ENCODE measurements at places on chromosomes 6 and 20.

GRCh38 chr6:163414946-163415619, 565 bp downstream of the QKI start:
- DNase-seq, result no peak

- DNase-seq, result no peak
Measured at GRCh38 chr6:25628471-25629197, 23.4 kb upstream of the SCGN start.

DNA sequence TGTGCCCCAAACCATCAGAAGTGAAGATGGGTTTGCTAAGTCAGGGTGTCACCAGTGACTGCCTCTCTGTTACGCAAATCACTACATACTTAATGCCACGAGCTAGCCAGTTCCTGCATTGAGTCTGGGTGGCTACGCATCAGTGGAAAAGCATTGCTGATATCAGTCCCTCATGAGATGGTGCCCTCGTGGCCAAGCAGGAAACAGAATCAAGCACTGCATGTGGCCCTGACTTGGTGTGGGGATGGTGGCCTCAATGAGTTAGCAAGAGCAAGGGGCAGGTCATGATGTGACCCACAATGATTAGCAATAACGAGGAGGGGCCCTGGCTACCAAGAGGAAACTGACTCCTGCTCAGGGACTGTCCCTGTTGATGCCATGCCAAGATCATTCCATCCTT, 51.6 kb upstream of the FNDC1 start:
- DNase-seq, result no peak

DNA sequence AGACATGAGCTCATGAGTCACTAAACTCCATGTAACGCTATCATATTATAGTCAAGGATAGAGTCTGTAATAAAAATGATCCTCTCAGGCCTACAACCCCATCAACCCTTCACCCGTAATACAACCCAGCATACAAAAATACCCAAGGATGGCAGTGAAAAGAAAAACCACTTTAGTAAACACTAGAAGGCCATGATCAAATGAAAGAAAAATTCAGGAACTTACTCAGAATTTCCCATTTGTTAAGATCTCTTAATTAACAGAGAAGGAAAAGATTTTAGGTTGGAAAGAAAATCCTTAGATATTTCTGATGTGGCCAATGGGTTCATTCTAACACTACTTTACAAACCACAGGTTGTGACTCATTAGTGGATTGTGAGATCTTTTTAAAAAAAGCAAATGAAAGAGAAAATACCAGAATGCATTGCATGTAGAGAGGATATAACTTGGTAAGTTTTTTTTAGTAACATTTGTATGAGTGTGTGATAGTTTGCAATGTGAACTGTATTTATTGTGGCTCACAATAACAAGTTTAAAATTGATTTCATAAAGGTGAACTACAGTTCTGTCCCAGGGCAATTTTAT, 8.0 kb upstream of the UBE2J1 start:
- no peak for DNase-seq

DNA sequence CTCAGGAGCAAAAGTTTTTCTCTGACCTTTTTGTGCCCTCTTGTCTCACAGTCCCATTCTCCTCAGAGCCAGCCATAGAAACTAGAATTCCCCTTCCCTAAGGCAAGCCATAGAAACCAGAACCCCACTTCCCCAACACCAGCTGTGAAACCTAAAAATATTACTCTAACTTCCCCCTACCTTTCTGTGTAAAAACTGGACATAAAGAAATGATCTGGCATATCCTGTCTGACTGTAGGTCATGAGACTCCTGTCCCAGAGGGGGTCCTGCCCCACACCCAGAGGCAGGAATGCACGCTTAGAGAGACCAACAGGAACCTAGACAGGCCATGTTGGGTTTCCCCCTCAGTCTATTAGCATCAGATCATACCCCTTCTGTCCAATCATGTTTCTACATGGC, 140.6 kb upstream of the SLC22A16 start:
- DNase-seq, result no peak

GRCh38 chr20:17559338-17559737, 10.5 kb upstream of the DSTN start:
- DNase-seq, result no peak

DNA sequence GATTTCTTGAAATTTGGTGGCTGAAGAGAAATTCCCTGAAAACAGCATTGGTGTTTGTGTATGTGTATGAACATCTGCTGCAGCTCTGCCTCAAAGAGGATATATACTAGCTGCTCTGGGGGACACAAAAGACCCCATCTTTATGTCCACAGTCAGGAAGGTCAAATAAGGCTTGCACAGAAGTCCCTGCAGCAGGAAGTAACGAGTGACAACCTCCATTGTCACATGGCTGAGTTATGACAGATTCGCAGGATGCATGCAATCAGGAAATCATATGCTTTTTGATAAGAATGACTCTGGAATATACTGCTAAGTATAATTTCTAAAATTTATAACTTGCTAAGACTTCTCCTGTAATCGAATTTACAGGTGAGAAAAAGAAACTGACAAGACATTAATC, 225.9 kb upstream of the CST7 start:
- DNase-seq, result no peak

Data from stimulated activated CD8-positive, alpha-beta memory T cell treated with anti-CD3 and anti-CD28 coated beads, Interleukin-7, amount 100 ng/mL, for 4 hours (primary cell).